ENCODE measurements at places on chromosomes 16 and 17. TPM values are rescaled to one million over a fixed set of nuclear protein-coding genes. Genes with fewer than 3 reads are reported as not detected.

The LGALS9B gene
- 12.8 TPM for polyA plus RNA-seq

The CRYBA1 gene
- polyA plus RNA-seq: not detected

The TBC1D3G gene
- polyA plus RNA-seq: not detected

The SEPHS2 gene
- 23.8 TPM for polyA plus RNA-seq

The FNDC8 gene
- not detected for polyA plus RNA-seq

The PPY gene
- not detected for polyA plus RNA-seq
